ENCODE measurements at places on chromosomes 11 and 22. TPM values are rescaled to one million over a fixed set of nuclear protein-coding genes. Genes with fewer than 3 reads are reported as not detected.
A peak's percentile ranks its signal among the peaks of the same experiment; 100 is the strongest.

DNA sequence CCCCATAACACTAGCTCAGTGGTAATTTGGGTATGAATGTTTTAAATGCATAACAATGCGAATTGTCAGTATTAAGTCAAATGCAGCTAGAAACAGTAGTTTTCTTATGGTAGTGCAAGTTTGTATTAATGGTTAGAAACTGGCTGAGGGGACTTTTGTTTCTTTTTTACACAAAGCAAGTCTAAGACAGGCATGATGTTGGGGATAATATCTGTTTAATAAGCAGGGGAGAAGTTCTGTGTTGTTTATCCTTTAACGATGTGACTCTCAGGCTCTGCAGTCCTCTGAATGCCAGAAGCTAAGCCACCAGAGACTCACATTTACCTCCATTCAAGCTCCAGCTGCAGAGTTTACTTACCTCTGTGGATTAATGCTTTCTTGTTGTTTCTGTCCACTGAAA is 67.8 kb downstream of the SYT9 start:
- no peak for DNase-seq

- DNase-seq, result peak; percentile 75
Measured at GRCh38 chr22:19941365-19942082, at the start of the genes COMT and TXNRD2. Gene COMT (plus strand): TSS chr22:19941772. CDS start chr22:19962527, 20,755 bp downstream. Gene TXNRD2 (minus strand): TSS chr22:19941818. CDS start chr22:19941803, 15 bp downstream.

DNA sequence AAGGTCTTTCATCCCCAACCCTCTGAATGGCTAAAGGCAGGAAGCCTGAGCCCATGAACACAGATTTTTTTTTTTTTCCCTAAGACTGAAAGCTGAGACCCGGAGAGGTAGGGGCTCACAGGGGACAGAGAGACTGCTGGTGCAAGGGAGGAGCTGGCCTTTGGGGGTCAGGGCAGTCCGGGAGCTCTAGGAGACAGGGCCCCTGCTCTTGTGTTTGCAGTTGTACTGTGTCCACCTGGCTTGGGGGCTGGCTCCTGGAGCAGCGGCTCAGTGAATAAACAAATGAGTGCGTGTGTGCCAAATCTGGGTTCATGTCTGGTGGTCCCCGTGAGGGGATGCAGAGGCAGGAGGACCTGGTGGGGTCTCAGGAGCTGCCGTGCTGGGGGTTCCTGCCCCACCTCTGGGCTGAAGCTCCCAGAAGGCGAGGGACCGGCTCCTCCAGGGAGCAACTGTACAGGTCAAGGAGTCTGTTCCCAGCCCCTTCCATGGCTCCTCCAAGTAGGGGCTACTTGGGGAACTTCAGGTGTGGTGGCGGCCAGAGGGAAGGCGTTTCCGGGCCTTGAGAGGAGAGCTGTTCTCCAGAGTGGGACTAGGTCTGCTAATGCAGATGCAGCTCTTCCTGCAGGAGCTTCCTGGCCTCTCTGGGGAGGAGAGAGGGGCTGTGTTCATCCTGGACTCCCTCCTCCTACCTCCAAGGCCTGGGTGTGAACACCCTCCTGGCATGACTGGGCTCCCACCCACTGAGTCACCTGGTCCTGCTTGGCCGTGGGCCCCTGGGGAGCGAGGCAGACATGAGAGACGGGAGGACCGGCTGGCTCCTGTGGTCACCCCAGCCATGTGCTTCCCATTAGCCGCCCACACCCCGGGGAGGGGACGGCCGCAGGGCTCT is 57.6 kb downstream of the FBXO7 start:
- peak; percentile 70 for DNase-seq

GRCh38 chr22:44130076-44130711 is 50.5 kb upstream of the PARVG start:
- DNase-seq, result no peak

GRCh38 chr11:1078191-1078601 is 3.5 kb downstream of the MUC2 start:
- DNase-seq, result no peak

SHISAL1 gene
- 49.6 TPM for total RNA-seq

SMC1B gene
- not detected for total RNA-seq

All from MG63 (cell line).